ENCODE measurements at places on chromosomes 12 and 14. TPM values are rescaled to one million over a fixed set of nuclear protein-coding genes. Genes with fewer than 3 reads are reported as not detected.

- peak overlapping the region; percentile 96 for H3K27ac ChIP-seq
- peaks cover 26% of the 10 kb centered on the region for H3K36me3 ChIP-seq
- no peak overlapping the region for H3K4me3 ChIP-seq
- H3K27me3 ChIP-seq, result no peaks in the 10 kb centered on the region
These were observed 45.6 kb downstream of the PITPNM2 start for GRCh38 chr12:123105211-123105826.

- no peak overlapping the region for H3K27ac ChIP-seq
- no peak for DNase-seq
- peaks cover 6% of the 10 kb centered on the region for H3K36me3 ChIP-seq
These were observed 3.8 kb upstream of the SIVA1 start for GRCh38 chr14:104749111-104749649.

DNA sequence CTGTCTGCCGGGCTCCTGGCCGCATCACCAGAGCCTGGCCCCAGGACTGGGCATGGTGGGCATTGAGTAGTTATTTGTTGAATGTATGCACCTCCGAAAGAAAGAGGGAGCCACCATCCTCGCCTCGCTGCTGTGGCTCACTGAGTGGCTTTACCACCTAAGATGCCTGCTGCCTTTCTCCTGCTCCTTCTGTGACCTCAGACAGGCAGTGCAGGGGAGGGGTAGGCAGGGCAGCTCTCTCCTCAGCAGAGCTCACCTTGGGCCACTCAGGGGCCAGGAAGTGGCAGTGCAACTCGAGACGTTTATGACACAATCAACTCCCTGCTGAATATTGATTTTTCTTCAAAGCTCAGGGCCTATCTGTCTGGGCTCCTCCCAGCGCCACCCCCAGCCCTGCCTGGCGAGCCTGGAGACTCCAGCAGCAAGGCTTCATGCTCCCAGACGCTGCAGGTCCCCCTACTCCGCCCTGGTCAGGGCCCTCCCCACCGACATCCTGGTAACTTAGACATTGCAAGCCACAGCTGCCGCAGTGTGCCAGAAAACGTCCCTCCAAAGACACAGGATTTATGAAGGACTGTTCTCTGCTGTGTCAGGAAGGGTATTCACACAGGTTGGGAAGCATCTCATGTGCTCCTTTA is 84.3 kb upstream of the DIO3 start:
- H3K4me3 ChIP-seq, result no peak overlapping the region
- no peak for DNase-seq
- H3K4me1 ChIP-seq, result no peaks in the 10 kb centered on the region
- H3K36me3 ChIP-seq, result no peaks in the 10 kb centered on the region
- H3K27me3 ChIP-seq, result peaks cover 22% of the 10 kb centered on the region

The SYNDIG1L gene
- not detected for total RNA-seq

The C1R gene
- total RNA-seq, result 0.97 TPM
